ENCODE measurements at places on chromosomes 13 and 19.

DNA sequence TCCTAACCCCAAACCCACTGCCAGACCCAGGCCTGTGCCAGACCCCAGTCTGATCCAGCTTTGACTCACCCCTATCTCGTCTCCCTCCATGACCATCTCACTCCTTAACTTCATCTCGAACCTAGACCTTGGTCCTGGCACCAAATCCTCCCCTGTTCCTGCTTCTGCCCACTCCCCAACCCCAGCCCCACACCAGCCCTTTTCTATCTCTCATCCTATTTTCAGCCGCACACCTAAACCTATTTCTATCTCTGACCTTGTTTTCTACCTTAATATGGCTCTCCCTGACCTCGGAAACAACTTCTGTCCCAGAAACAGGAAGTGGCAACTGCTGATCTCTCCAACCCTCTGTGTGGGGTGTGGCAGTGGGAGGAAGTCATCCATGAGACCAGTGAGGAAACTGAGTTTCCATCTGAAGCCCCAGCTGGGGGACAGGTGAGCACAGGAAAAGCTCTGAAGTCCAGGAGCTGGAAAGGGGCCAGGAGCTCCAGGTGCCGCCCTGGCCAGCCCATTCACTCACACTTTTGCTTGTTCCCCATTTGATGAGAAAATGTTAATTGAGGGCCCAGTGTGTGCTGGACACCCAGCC, 13.7 kb downstream of the PTH2 start:
- no peak for DNase-seq

- no peak for DNase-seq
These were observed 1070.6 kb downstream of the PCDH9 start for GRCh38 chr13:66159511-66159910.

DNA sequence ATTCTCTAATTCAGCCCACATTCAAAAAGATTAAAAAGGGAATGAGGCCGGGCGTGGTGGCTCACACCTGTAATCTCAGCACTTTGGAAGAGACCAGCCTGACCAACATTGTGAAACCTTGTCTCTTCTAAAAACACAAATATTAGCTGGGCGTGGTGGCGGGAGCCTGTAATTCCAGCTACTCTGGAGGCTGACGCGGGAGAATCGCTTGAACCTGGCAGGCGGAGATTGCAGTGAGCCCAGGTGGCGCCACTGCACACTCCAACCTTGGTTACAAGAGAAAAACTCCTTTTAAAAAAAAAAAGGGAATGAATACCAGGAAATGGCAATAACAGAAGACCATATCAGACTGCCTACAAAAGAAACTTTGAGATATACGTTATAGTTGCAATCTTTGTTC, 1244.5 kb downstream of the PCDH9 start:
- no peak for DNase-seq

- DNase-seq: no peak
These were observed 1447.5 kb downstream of the EFNB2 start for GRCh38 chr13:105087945-105088344.

- DNase-seq: no peak
These were observed 3.0 kb downstream of the SLC15A1 start for GRCh38 chr13:98749501-98749900.

DNA sequence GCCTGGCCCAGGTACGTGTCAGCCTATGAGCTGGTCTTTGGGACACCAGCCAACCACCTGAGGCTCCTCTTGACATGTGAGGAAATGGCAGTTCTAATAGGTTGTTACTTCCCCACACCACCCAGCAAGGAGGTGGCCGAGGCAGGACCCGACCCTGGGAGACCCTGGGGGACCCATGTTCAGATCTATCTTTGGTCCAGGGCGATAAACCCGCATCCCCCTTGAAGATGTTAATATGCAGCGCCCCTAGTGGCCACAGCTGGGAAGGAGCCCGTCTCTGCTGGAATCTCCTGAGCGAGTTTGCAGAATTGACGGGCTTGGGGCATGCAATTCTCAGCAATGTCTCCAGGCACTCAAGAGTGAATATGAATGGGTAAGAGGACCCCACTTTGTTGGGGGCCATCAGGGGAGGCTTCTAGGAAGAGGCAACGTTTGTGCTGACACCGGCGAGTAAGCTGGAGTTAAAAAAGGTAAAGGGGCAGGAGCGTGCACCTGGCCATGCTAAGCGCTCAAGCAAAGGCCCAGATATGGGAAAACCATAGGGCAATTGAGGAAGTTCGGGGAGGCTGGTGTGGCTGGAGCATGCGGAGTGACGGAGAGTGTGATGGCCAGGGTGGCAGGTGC, 1.5 kb upstream of the MYO1F start:
- peak; percentile 77 for DNase-seq

GRCh38 chr13:97434397-97435201, 630 bp downstream of the RAP2A start:
- DNase-seq: peak; percentile 29

GRCh38 chr13:40666933-40667621, 636 bp upstream of the FOXO1 start:
- peak; percentile 57 for DNase-seq
